Heart right ventricle (tissue), 16 donors: ENCODE measurements at places on chromosomes 3 and 15. TPM values are rescaled to one million over a fixed set of nuclear protein-coding genes. Genes with fewer than 3 reads are reported as not detected.

DNA sequence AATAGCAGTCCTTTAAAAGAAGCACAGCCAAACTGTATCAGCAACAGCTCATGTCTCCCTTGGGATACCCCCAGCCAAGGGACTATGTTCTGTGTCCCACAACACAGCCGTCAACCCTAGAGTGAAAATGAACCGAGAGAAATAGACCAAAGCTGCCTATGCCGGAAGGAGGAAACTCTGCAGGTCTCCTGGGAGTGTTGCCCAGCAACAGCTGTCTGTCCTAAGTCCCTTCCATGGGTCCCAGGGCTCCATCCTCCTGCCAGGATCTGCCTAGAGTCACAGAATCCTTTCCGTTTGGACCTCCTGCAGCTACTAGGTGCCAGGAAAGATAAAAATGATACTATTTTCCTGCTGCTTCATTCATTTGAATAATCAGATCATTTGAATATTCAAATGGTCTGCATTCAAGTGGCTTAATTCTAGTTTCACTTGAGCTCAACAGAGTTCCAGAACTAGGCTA lies 53.1 kb downstream of the TRANK1 start:
- peaks cover 46% of the 10 kb centered on the region for H3K36me3 ChIP-seq
- peak; percentile 72 for DNase-seq
- peaks cover 29% of the 10 kb centered on the region for H3K4me1 ChIP-seq
- H3K27me3 ChIP-seq: no peaks in the 10 kb centered on the region

GRCh38 chr3:3081381-3082233 lies 28.6 kb downstream of the IL5RA start:
- no peaks in the 10 kb centered on the region for H3K4me1 ChIP-seq
- no peaks in the 10 kb centered on the region for H3K27me3 ChIP-seq
- H3K27ac ChIP-seq: no peak overlapping the region
- DNase-seq: no peak

DNA sequence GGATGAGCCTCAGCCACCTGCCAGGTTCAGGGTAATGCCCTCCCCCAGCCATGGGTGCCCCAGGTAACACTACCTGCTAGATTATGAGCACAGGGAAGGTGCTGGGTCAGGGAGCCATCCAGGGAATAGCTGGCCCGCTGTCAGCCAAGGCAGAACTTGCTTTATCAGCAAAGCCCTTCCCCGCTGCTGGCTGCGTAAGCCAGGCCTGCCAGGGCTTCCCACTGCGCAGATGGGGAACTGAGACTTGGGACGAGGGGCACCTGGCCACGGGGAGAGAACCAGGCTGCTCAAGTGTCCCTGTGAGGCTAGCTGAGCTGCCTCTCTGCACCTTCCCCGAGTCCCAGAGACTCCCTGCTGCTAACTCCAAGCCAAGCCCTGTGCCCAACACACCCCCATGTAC lies 45.4 kb downstream of the CACNA2D2 start:
- no peak overlapping the region for H3K27ac ChIP-seq
- no peak overlapping the region for H3K4me3 ChIP-seq
- H3K4me1 ChIP-seq: no peaks in the 10 kb centered on the region
- no peaks in the 10 kb centered on the region for H3K36me3 ChIP-seq
- no peak for DNase-seq
- no peaks in the 10 kb centered on the region for H3K27me3 ChIP-seq

DNA sequence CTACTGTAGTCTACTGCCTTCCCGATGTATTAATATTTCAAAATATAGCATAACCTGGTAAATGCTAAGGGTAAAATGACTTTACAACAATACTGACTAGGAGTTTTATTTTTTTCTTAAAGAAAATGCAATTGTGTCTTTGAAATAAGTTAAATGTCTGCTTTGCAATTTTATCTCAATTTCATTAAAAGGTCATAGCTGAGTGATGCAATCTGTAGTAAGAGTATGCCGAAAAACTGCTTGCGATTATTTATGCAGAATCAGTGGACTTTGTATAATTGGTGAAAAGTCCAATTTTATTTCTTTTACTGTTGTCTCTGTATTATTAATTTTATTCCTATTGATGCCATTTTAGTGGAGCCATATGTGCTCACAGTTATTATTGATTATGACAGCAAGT lies 1143.6 kb upstream of the EPHA6 start:
- no peaks in the 10 kb centered on the region for H3K4me1 ChIP-seq
- H3K36me3 ChIP-seq: no peaks in the 10 kb centered on the region
- H3K4me3 ChIP-seq: no peak overlapping the region
- H3K27me3 ChIP-seq: no peaks in the 10 kb centered on the region
- DNase-seq: no peak

GRCh38 chr3:196948442-196949284 lies 6.3 kb upstream of the NCBP2 start:
- no peak overlapping the region for H3K4me3 ChIP-seq
- peaks cover 20% of the 10 kb centered on the region for H3K36me3 ChIP-seq
- peaks cover 3% of the 10 kb centered on the region for H3K4me1 ChIP-seq
- no peak for DNase-seq
- no peaks in the 10 kb centered on the region for H3K27me3 ChIP-seq

- DNase-seq: no peak
- no peaks in the 10 kb centered on the region for H3K4me1 ChIP-seq
- H3K27ac ChIP-seq: no peak overlapping the region
- H3K36me3 ChIP-seq: no peaks in the 10 kb centered on the region
- H3K27me3 ChIP-seq: no peaks in the 10 kb centered on the region
- H3K4me3 ChIP-seq: no peak overlapping the region
Observed at GRCh38 chr15:98965597-98965996, 42.0 kb downstream of the PGPEP1L start.

DNA sequence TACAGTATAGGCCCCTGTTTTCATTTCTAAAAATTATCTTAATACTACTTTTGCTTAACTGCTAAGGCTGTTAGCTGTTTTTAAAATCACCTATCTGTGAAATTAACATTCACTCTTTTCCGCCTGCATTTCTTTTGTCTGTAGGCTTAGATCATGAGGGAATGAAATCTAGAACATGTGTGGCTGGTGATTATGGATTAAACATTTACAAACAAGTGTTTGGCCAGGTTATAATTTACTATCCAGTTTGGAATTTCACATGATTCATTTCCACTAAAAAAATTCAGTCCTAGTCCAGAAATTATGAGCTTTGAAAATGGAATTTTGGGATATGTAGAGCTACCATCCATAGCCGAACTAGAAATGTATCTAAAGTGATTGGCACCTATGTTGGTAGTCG lies 39.1 kb downstream of the GOLM2 start:
- no peaks in the 10 kb centered on the region for H3K27me3 ChIP-seq
- H3K4me3 ChIP-seq: no peak overlapping the region
- no peaks in the 10 kb centered on the region for H3K4me1 ChIP-seq
- no peak overlapping the region for H3K27ac ChIP-seq
- no peaks in the 10 kb centered on the region for H3K36me3 ChIP-seq

DNA sequence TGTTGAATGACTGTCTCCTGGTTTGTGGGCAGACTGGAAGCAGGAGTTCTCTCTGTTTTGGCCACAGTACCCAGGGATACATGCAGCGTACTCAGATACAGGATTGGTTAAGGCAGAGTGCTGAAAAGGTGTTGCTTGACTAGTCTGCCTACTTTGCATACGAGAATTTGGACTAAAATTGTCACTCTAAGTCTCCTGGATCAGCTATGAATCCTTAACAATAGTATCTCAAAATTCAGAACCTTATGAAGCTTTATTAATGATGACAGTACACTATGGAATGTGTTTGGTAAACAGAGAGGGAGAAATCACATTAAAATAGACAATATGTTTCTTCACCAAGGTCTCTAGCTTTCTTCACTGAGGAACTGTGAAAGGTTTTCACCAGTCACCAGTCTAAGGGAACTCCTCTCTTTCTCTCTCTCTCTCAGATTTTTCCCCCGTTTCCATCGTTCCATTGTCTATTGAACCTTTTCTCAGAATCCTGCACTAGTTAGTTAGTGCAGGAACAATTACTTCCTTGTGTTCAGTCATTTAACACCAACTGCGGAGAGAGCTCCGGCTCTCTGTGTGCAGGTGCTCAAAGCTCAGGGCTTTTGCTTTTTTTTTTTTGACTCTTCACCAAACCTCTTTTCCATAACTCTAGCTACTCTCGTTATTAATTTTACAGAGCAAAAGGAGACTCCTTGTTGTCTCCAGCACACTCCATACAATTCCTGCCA lies 85.9 kb upstream of the FNDC3B start:
- H3K27me3 ChIP-seq: no peaks in the 10 kb centered on the region
- no peaks in the 10 kb centered on the region for H3K36me3 ChIP-seq
- H3K4me3 ChIP-seq: no peak overlapping the region

DNA sequence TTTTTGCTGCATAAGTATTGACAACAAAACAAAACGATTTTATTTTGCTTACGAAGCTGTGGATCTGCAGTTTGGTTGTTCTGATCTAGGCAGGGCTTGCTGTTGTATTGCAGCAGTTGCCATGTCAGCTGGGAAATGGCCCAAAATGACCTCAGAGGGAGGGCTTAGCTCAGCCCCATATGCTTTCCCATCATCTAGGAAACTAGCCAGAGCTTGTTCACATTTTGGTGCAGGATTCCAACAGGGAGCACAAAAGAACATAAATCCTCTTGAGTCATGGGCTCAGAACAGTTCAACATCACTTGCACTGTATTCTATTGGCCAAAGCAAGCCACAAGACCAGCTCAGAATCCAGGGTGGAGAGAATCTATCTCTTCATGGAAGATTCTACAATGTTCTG lies 42.2 kb upstream of the ROBO2 start:
- no peak overlapping the region for H3K4me3 ChIP-seq
- no peak overlapping the region for H3K27ac ChIP-seq
- no peaks in the 10 kb centered on the region for H3K4me1 ChIP-seq
- no peak for DNase-seq
- no peaks in the 10 kb centered on the region for H3K27me3 ChIP-seq
- H3K36me3 ChIP-seq: no peaks in the 10 kb centered on the region

DNA sequence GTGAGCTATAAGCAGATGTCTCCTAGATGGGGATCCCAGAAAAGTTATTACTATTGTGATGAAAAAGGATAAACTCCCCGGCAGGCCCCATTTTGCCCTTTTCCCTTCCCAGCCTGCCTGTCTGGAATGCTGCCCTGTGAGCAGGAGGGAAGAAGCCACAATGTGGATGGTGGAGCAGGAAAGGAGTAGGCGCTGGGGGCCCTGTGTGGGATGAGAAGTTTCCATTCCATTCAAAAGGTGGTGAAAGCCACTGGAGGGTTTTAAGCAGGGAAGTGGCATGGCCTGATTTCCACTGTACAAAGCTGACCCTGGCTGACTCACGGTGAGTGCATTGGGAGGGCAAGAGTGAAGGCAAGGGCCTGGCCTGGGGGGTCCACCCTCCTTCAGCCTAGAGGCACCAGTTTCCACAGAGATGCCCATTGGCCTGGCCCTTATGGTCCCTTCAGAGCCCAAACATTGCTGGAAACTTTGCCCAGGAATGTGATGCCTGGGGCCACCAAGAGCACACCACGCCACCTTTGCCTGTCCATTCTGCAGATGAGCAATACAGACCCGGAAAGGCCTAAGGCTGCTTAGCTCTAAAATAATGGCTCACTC lies 206.9 kb downstream of the RPLP1 start:
- no peak for DNase-seq
- H3K4me1 ChIP-seq: no peaks in the 10 kb centered on the region
- H3K27ac ChIP-seq: no peak overlapping the region
- H3K4me3 ChIP-seq: no peak overlapping the region
- H3K27me3 ChIP-seq: peaks cover 9% of the 10 kb centered on the region
- no peaks in the 10 kb centered on the region for H3K36me3 ChIP-seq

DNA sequence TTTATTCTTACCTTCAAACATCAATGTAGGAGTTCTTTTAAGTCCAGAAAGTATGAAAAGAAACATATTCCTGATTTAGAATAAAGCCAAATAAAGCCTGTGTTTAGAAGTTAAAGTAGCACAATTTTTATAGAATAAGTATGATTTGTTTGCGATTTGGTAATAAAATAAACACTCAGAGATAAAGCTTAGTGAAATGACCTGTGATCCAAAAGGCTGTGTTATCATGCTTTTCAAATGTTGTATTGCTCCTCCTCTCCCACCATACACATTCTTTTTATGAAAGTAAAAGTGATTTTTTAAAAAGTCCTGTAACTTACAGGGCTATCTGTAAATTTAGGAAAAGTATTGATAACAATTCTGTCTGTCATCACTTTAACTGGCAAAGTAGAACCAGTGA lies 138.6 kb upstream of the CGNL1 start:
- no peak overlapping the region for H3K4me3 ChIP-seq
- no peaks in the 10 kb centered on the region for H3K27me3 ChIP-seq
- H3K4me1 ChIP-seq: no peaks in the 10 kb centered on the region
- H3K36me3 ChIP-seq: peaks cover 46% of the 10 kb centered on the region

DNA sequence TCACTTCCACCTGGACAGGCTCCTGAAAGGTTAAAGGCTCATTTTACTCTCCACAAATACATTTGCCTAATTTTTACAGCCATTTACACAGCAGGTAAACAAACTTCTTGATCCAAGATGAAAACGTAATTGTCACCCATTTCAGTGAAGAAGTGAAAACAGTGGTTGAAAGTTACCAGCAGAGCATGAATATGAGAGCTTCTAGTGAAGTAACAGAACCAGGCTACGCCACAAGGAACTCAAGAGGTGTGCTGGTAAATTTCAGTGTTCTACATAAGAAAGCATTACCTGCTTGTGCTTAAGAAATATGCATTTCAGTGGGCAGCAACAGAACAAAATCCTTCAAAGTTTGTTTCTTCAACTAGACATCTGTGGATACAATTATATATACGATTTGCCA lies 113.2 kb downstream of the MECOM start:
- no peaks in the 10 kb centered on the region for H3K36me3 ChIP-seq
- no peak for DNase-seq
- no peak overlapping the region for H3K4me3 ChIP-seq
- H3K27ac ChIP-seq: no peak overlapping the region

DNA sequence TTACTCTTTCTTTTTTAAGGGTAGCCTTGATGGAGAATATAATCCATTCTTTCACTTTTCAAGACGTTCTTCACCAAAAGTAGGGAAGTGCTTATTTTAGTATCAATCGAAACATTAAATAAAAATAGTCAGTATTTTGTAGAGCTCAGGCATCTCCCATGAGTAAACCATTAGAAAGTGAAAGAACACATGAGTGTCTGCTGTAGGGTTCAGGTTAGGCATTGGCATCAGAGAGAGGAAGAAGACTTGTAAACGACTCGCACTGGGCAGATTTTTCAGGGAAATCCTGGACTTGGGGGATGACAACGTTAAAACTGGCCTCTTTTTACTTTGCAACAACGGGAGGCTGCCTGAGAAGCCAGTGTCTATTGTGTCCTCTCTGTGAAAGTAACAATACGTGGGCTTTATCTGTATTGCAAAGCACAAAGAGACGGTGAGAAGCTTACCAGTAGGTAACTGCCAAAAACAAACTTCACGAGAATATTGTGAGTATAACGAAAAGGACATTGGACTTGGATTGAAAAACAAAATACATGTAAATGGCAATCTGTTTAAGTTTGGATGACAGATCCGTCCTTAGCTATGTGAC lies 451.7 kb downstream of the PYDC2 start:
- no peak for DNase-seq
- H3K4me3 ChIP-seq: no peak overlapping the region
- H3K27me3 ChIP-seq: no peaks in the 10 kb centered on the region

FAM3D gene
- not detected for total RNA-seq

CPEB1 gene
- 3.4 TPM for total RNA-seq

PLAAT1 gene
- total RNA-seq: 8.8 TPM

FAM107A gene
- 46.1 TPM for total RNA-seq

GBE1 gene
- 97.2 TPM for total RNA-seq

SLCO3A1 gene
- 33.9 TPM for total RNA-seq

CIDEC gene
- 4.7 TPM for total RNA-seq

ELL3 gene
- 1.6 TPM for total RNA-seq

CCDC71 gene
- 10.4 TPM for total RNA-seq
